ENCODE measurements at places on chromosomes 2 and 18. TPM values are rescaled to one million over a fixed set of nuclear protein-coding genes. Genes with fewer than 3 reads are reported as not detected.

Gene CXCR2
- total RNA-seq = 84.5 TPM

Gene ALPI
- total RNA-seq = not detected

DNA sequence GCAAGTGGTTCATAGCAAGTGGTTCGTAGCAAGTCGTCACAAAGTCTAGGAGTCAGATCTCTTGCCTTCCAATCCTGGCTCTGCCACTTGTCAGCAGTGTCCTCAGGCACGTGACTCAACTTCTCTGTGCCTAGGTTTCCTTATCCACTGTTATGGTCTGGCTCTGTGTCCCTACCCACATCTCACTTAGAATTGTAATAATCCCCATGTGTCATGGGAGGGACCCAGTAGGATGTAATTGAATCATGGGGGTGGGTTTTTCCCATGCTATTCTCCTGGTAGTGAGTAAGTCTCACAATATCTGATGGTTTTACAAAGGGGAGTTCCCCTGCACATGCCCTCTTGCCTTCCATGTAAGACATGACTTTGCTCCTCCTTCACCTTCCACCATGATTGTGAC lies 51.8 kb upstream of the AP1S3 start:
- H3K27me3 ChIP-seq = no peaks in the 10 kb centered on the region
- no peak overlapping the region for H3K4me3 ChIP-seq
- no peak for DNase-seq
- H3K36me3 ChIP-seq = peaks cover 99% of the 10 kb centered on the region
- H3K4me1 ChIP-seq = peaks cover 38% of the 10 kb centered on the region

DNA sequence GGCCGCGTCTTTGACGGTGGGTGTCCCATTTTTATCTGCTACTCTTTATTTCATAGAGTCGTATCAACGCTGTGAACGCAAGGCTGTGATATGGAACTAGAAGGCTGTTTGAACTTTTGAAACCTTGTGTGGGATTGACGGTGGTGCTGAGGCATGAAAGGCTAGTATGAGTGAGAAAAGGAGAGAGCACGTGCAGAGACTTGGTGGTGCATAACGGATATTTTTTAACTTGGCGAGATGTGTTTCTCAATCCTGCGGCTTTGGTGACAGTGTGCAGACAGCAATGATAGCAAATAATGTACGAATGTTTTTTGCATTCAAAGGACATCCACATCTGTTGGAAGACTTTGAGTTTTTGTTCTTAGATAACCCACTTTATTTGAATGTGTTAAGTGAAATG lies 6.2 kb downstream of the HES6 start:
- DNase-seq = no peak
- H3K4me1 ChIP-seq = peaks cover 40% of the 10 kb centered on the region
- no peaks in the 10 kb centered on the region for H3K36me3 ChIP-seq
- peak overlapping the region; percentile 73 for H3K4me3 ChIP-seq

DNA sequence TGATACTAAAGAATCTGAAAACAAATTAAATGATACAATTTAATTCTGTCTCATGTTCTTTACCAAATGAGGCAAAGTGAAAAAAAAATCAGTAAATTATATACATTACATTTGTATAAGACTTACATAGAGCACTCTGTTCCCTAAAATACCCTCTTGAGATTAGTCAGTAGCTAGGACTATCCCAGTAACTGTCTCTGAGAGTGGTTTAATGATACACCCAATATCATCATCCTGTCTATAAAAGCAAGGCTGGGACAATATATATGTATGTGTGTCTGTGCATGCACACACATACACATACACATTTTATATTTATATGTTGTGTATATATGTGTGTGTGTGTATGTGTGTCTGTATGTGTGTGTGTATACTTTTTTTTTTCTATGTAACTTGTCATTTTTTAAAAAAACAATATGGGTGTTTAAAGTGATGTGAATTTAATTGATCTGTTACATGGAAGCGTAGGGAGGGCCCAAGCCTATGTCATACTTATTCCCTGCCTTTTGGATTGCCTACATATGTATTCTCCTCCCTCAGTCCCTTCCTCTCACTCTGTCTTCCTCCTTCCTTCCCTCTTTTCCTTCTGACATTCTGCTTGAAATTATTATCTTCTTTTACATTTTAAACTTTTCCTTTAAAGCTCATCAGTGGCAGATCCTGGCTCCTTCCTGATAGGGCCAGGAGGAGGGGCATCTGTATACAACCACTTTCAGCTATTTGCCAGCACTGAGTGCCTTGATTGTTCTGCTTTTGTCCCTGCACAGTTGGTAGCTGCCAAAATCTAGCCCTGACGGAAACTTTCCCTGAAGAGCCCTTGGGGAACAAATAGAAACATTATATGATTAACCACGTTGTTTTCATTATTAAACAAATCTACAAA lies 6.8 kb downstream of the ASXL3 start:
- no peaks in the 10 kb centered on the region for H3K36me3 ChIP-seq
- no peaks in the 10 kb centered on the region for H3K4me1 ChIP-seq
- H3K27me3 ChIP-seq = peaks cover 10% of the 10 kb centered on the region

DNA sequence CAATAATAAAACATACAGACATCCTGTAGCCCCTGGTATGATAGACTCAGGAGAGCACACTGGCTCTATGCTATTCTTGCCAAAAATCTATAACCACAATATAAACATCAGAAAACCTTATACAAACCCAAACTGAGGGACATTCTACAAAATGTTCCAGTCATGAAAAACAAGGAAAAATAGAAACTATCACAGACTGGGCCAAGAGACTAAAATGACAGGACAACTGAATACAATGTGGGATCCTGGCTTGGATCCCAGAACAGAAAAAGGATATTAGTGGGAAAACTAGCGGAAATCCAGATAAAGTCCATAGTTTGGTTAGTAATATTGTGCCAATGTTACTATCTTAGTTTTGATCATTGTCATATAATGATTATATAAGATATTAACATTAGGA lies 29.6 kb upstream of the EPAS1 start:
- no peak for DNase-seq
- no peaks in the 10 kb centered on the region for H3K27me3 ChIP-seq
- no peak overlapping the region for H3K4me3 ChIP-seq

DNA sequence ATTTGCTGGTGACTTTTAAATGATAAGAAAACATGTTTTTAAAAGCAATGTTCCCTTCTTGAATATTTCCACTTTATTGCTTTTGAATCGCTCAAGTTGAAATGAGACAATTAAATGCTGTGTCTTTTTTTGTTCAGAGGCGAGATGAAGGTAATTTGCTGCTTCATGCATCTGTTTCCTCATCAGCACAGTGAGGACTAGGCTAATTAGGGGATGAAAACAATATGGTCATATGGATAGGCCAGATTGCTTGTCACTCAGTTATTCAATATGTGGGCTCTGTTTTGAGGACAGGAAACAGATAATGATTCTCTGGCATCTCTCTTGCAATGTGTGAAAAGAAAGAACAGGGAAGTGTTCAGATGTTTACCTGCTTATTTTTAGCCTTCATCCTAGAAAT lies 61.0 kb downstream of the ERBB4 start:
- no peaks in the 10 kb centered on the region for H3K36me3 ChIP-seq
- H3K4me1 ChIP-seq = no peaks in the 10 kb centered on the region
- no peak overlapping the region for H3K27ac ChIP-seq
- no peaks in the 10 kb centered on the region for H3K27me3 ChIP-seq
- no peak for DNase-seq

Gene DYTN
- total RNA-seq = not detected

Gene GYPC
- total RNA-seq = 88.6 TPM

DNA sequence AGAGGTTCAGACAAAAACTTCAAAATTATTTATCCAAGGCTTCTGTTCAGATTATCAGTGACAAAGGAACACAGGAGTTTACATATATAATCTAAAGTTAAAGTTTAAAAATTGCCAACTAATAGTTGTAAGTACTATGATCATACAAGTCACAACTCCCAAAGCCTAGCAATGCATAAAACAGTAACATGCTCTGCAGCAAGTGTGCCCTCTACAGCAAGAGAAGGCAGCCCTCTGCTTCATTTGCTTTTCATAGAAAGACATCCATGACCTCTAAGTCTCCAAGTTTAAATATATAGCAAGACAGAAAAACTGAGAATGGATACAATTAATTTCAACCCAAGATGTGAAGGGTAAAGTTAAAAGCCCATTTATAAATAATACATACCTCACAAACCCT lies 13.3 kb downstream of the RAB1A start:
- peaks cover 91% of the 10 kb centered on the region for H3K4me1 ChIP-seq
- no peaks in the 10 kb centered on the region for H3K27me3 ChIP-seq
- no peaks in the 10 kb centered on the region for H3K36me3 ChIP-seq
- H3K4me3 ChIP-seq = no peak overlapping the region
- DNase-seq = no peak

Gene CHRNG
- not detected for total RNA-seq

DNA sequence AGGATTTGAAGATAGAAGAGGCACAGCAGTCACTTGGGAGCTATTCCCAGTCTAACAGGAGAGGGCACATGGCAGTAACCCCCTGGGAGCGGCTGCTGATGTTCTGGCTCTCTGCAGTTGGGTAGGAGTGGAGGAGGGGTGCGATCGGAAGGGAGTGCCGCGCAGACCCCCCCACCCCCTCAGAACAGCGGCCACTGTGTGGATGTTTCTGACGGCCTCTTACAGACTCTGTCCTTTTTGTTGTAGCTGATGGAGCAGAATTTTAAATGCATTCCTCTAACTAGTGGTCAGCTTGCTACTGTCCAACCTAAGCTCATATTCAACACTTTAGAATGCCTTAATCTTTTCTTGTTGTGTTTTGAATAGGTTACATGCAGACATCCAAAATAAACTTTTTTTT lies 127.9 kb downstream of the AGAP1 start:
- H3K36me3 ChIP-seq = no peaks in the 10 kb centered on the region
- no peaks in the 10 kb centered on the region for H3K27me3 ChIP-seq
- no peak overlapping the region for H3K27ac ChIP-seq
- DNase-seq = no peak

DNA sequence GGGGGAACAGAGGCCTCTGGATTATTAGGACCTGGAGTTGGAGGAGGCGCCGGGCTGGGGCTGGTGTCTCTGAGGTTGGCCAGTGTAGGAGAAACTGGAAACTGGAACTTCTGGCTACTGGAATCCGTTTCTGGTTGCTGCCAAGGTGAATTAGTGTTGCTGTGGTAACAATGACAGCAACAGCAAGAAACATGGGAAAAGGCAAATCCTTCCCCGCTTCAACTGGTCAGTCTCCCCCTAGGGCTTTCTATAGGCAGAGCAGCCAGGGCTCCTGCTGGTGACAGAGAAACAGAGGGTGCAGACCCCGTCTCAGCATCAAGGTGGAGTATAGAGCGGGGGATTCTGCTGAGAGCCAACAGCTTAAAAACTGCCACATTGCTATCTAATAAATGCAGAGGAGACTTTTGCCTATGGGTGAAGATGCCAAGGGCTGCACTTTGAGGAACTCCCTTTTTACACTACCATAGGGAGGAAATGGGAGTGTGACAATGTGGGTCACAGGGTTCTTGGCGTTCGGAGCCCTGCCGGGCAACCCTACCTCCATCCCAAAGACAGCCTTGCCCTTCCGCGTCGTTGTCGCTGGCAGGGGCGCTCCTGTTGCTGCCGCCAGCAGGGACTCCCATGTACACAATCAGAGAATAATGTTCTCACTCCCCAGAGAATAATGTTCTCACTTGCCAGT lies 81.4 kb upstream of the CABLES1 start:
- H3K4me1 ChIP-seq = no peaks in the 10 kb centered on the region
- no peak overlapping the region for H3K27ac ChIP-seq
- no peaks in the 10 kb centered on the region for H3K36me3 ChIP-seq
- H3K4me3 ChIP-seq = no peak overlapping the region

- no peak overlapping the region for H3K27ac ChIP-seq
- no peaks in the 10 kb centered on the region for H3K27me3 ChIP-seq
- no peaks in the 10 kb centered on the region for H3K4me1 ChIP-seq
- no peak for DNase-seq
- no peaks in the 10 kb centered on the region for H3K36me3 ChIP-seq
- H3K4me3 ChIP-seq = no peak overlapping the region
Observed at GRCh38 chr2:222900354-222900753, 39.5 kb downstream of the ACSL3 start.

Gene SMYD1
- not detected for total RNA-seq

- H3K4me3 ChIP-seq = no peak overlapping the region
- no peaks in the 10 kb centered on the region for H3K36me3 ChIP-seq
- no peaks in the 10 kb centered on the region for H3K27me3 ChIP-seq
- peaks cover 34% of the 10 kb centered on the region for H3K4me1 ChIP-seq
- H3K27ac ChIP-seq = peak overlapping the region; percentile 70
Observed at GRCh38 chr2:60965499-60965785, 52.1 kb upstream of the PEX13 start.

- H3K4me1 ChIP-seq = no peaks in the 10 kb centered on the region
- no peaks in the 10 kb centered on the region for H3K36me3 ChIP-seq
- no peak overlapping the region for H3K27ac ChIP-seq
- H3K4me3 ChIP-seq = no peak overlapping the region
- peak; percentile 59 for DNase-seq
Observed at GRCh38 chr2:236107536-236107935, 60.6 kb downstream of the GBX2 start.

Gene MOGAT1
- total RNA-seq = not detected

Gene TUBA3E
- not detected for total RNA-seq

DNA sequence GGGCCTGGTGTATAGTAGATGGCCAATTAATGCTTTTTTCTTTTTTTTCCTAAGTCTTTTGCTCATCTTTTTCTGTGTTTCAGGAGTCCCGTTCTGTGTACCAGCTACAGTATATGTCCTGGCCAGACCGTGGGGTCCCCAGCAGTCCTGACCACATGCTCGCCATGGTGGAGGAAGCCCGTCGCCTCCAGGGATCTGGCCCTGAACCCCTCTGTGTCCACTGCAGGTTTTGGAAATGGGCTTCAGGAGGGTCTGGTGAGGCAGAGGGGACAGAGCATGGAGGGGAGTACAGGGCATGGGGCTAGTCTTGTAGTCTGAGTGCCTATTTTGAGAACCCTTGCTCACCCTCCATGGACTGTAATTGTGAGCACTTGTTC lies 14.1 kb downstream of the PTPN18 start:
- H3K36me3 ChIP-seq = no peaks in the 10 kb centered on the region
- H3K4me1 ChIP-seq = peaks cover 67% of the 10 kb centered on the region
- no peaks in the 10 kb centered on the region for H3K27me3 ChIP-seq

GRCh38 chr2:72824224-72824842 lies 1.5 kb downstream of the EXOC6B start:
- peaks cover 25% of the 10 kb centered on the region for H3K4me1 ChIP-seq
- no peak overlapping the region for H3K27ac ChIP-seq
- H3K36me3 ChIP-seq = no peaks in the 10 kb centered on the region
- peak overlapping the region; percentile 85 for H3K4me3 ChIP-seq
- no peaks in the 10 kb centered on the region for H3K27me3 ChIP-seq

DNA sequence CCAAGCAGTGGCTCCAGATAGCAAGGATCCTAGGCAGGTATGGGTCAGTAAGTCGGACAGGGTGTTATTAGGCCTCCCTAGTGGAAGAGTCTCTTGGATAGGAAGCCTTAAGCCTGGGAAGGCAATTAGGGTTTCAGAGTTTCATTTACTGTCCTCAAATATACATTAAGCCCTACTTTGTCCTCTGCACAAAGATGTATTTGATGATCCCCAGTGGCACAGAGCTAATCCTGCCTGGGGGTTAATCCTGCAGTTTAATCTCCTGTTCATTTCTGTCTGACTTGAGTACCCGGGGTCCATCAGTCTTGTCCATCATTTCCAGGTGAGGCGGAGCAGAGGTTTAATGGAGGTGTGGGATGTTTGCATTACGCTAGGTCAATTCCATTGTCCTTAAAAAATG lies 62.0 kb downstream of the MTCL1 start:
- H3K4me3 ChIP-seq = no peak overlapping the region
- no peak overlapping the region for H3K27ac ChIP-seq
- H3K4me1 ChIP-seq = no peaks in the 10 kb centered on the region
- no peak for DNase-seq

GRCh38 chr2:189579585-189580186 lies 900 bp downstream of the SLC40A1 start:
- H3K27me3 ChIP-seq = peaks cover 23% of the 10 kb centered on the region
- peak overlapping the region; percentile 96 for H3K27ac ChIP-seq

- no peak overlapping the region for H3K4me3 ChIP-seq
- DNase-seq = no peak
- no peaks in the 10 kb centered on the region for H3K36me3 ChIP-seq
- H3K27ac ChIP-seq = no peak overlapping the region
- H3K4me1 ChIP-seq = no peaks in the 10 kb centered on the region
- no peaks in the 10 kb centered on the region for H3K27me3 ChIP-seq
Observed at GRCh38 chr2:1940679-1941078, 196.4 kb upstream of the PXDN start.
